ENCODE measurements at places on chromosomes 7 and 10. TPM values are rescaled to one million over a fixed set of nuclear protein-coding genes. Genes with fewer than 3 reads are reported as not detected.
A peak's percentile ranks its signal among the peaks of the same experiment; 100 is the strongest.

GRCh38 chr7:85065888-85066485, 120.9 kb downstream of the SEMA3D start:
- peaks cover 7% of the 10 kb centered on the region for H3K27me3 ChIP-seq
- DNase-seq = no peak
- no peak overlapping the region for H3K27ac ChIP-seq

DNA sequence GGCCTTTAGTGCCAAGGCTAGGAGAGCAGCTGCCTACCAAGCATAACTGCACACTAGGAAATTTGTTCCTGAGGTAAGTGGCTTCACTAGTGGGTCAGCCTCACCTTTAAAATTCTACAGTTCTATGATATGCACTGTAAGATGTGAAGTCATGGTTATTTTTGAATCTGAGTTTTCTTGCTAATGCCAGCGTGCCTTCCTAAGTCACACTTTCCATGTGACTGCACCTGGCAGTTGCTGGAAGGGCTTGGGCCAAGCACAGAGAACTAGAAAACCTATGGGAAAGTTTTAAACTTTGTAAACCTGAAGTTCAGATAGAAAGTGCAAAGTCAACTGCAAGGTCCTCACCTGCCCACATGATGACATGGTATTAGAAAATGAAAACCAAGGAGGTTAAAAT, 42.5 kb downstream of the STEAP1B start:
- DNase-seq = no peak
- H3K4me1 ChIP-seq = peaks cover 2% of the 10 kb centered on the region
- peaks cover 20% of the 10 kb centered on the region for H3K27me3 ChIP-seq
- no peak overlapping the region for H3K27ac ChIP-seq

- no peak overlapping the region for H3K27ac ChIP-seq
- H3K4me3 ChIP-seq = no peak overlapping the region
- no peak for DNase-seq
- peaks cover 53% of the 10 kb centered on the region for H3K27me3 ChIP-seq
- no peaks in the 10 kb centered on the region for H3K36me3 ChIP-seq
These were observed 2.8 kb downstream of the WNT16 start for GRCh38 chr7:121331574-121331973.

- peaks cover 13% of the 10 kb centered on the region for H3K4me1 ChIP-seq
- H3K27ac ChIP-seq = no peak overlapping the region
- H3K4me3 ChIP-seq = no peak overlapping the region
- peaks cover 36% of the 10 kb centered on the region for H3K27me3 ChIP-seq
- DNase-seq = no peak
These were observed 60.9 kb downstream of the ANKRD7 start for GRCh38 chr7:118285358-118285757.

DNA sequence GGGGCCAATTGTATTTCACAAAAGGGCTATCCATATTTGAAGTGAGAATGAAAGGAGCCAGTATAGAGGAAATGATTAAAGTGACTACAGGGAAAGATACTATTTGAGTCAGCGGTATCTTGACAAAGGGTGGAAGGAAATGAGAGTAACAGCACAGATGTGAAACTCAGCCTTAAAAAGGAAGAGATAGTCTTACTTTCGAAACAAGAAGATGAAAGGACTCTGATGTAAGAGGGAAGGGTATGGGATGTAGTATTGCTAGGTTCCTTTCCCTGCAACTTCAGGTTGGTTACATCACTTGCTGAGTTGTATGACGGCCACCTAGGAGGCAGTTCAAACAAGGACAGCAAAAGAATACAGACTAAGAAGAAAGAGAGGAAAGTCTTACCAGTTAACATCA, 13.7 kb downstream of the CISD1 start:
- H3K36me3 ChIP-seq = peaks cover 34% of the 10 kb centered on the region
- peak overlapping the region; percentile 22 for H3K27ac ChIP-seq
- H3K4me1 ChIP-seq = peaks cover 20% of the 10 kb centered on the region
- no peak for DNase-seq
- no peaks in the 10 kb centered on the region for H3K27me3 ChIP-seq
- H3K4me3 ChIP-seq = no peak overlapping the region

DNA sequence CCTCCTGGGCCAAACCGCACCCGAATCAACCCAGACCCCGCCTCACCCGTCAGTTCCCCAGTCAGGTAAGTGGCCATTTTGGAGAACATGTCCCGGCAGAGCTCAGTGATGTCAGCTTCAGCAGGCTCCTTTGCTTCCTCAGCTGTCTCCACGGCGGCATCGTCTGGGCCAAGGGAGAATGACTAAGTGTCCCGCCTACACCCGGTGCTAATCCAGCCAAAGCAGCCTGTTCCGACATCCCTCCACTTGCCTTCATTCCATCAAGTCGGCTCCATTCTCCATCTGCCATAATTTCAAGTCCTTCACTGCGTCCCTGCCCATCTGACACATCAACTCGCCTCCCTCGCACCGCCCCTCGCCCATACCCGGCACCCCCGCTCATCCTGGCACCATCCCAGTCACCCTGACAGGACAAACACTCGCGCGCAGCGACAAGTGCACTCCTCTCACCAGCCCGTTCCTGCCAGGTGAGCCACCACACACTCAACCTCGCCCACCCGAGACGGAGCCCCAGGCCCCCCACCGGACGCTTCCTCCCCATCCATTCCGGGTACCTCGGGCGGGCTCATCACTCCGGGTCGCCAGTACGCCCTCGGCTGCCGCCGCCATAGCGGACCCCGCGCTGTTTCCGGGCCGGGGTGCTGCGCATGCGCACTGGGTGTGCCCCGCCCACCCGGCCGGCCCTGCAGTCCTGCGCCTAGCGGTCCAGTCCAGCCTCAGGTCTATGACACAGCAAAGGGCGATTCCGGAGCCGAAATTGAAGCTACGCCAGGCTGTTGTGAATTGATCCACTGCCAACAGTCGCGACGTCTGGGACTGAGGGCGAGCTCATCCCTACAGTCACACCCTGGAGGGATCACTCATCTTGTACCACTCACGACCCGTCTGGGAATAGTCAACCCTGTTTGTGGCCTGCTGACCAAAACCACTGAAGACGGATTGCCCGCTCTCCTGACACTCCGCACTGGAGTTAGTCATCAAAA, at the start of gene BLOC1S2:
Gene BLOC1S2, minus strand, starts transcription at position 630 of the 983 bp plus-strand sequence. Its CDS starts 21 bp downstream, at position 609.
- H3K36me3 ChIP-seq = peaks cover 5% of the 10 kb centered on the region
- peaks cover 19% of the 10 kb centered on the region for H3K4me1 ChIP-seq
- peak; percentile 86 for DNase-seq
- H3K27ac ChIP-seq = peak within 1 kb of the TSS; percentile 99
- peak within 1 kb of the TSS; percentile 99 for H3K4me3 ChIP-seq
- H3K27me3 ChIP-seq = no peaks in the 10 kb centered on the region

- no peak for DNase-seq
- peak overlapping the region; percentile 82 for H3K27ac ChIP-seq
- H3K4me3 ChIP-seq = peak overlapping the region; percentile 68
- H3K27me3 ChIP-seq = no peaks in the 10 kb centered on the region
- peaks cover 76% of the 10 kb centered on the region for H3K4me1 ChIP-seq
- peaks cover 13% of the 10 kb centered on the region for H3K36me3 ChIP-seq
These were observed 24.9 kb upstream of the CARD11 start for GRCh38 chr7:3068530-3068929.

- H3K36me3 ChIP-seq = peaks cover 51% of the 10 kb centered on the region
- DNase-seq = no peak
- H3K4me1 ChIP-seq = peaks cover 84% of the 10 kb centered on the region
These were observed at the start of gene GIMAP2 for GRCh38 chr7:150685219-150686029. GIMAP2 (plus strand) TSS chr7:150685706; CDS start chr7:150687060, 1,354 bp downstream.

GRCh38 chr10:6607778-6608177, 27.7 kb upstream of the PRKCQ start:
- no peaks in the 10 kb centered on the region for H3K27me3 ChIP-seq

- peaks cover 4% of the 10 kb centered on the region for H3K36me3 ChIP-seq
- no peak for DNase-seq
- H3K4me3 ChIP-seq = no peak overlapping the region
- no peak overlapping the region for H3K27ac ChIP-seq
- no peaks in the 10 kb centered on the region for H3K4me1 ChIP-seq
These were observed 137.3 kb downstream of the SDK1 start for GRCh38 chr7:3438352-3438751.

DNA sequence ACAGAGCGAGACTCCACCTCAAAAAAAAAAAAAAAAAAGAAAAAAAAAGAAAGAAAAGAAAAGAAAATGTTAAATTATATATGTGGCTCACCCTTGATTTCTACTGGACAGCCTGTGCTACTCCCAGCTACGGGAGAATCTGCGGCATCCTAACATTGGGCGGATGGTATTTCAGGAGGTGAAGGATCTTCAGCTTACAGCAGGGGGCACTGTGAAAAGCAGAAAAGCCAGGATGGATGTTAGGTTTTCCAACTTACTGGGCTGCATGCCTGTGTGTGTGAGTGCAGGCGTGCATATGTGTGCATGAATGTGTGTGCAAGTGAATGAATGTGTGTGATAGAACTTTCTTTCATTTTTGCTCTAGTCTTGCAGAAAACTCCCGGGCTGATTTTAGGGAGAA, 1066.5 kb downstream of the TYW1 start:
- DNase-seq = no peak
- H3K4me3 ChIP-seq = no peak overlapping the region
- no peak overlapping the region for H3K27ac ChIP-seq
- no peaks in the 10 kb centered on the region for H3K4me1 ChIP-seq
- H3K36me3 ChIP-seq = no peaks in the 10 kb centered on the region

GRCh38 chr7:117385363-117386109, 41.8 kb downstream of the ASZ1 start:
- H3K4me3 ChIP-seq = no peak overlapping the region
- H3K36me3 ChIP-seq = peaks cover 13% of the 10 kb centered on the region
- no peaks in the 10 kb centered on the region for H3K27me3 ChIP-seq

DNA sequence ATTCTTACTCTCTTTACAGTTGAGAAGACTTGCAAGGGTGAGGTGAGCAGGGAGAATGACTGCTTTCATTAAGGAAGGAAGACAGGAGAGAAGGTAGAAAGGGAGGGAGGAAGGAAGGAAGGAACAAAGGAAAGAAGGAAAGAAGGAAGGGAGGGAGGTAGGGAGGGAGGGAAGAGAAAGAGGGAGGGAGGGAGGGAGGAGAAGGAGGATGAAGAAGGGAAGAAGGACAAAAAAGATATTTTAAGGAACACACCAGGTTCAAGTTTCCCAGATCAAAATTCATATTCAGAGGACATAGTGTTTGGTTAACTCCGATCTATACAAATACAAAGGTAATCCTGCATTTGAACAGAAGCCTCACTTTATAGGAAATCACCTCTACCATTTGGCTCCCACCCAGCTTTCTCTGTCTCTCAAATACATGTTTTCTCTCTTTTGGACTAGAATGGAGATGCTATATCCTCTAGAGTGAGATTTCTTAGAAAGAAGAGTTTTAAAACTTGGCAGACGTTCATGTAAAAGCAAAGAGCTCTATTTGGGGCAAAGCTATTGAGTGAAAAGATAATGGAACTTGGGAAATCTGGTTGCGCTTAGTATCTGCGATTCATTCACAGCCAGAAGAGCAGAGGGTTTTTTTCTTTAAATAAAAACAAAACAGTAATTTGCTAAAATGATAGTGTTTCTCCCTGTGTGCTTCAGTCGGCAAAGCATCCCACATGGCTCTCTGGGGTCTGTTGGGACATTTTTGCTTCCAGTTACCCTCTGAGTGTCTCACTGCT, 261.9 kb upstream of the LYZL1 start:
- no peaks in the 10 kb centered on the region for H3K4me1 ChIP-seq
- no peak overlapping the region for H3K4me3 ChIP-seq
- H3K36me3 ChIP-seq = no peaks in the 10 kb centered on the region
- DNase-seq = no peak
- H3K27ac ChIP-seq = no peak overlapping the region
- H3K27me3 ChIP-seq = peaks cover 12% of the 10 kb centered on the region

DNA sequence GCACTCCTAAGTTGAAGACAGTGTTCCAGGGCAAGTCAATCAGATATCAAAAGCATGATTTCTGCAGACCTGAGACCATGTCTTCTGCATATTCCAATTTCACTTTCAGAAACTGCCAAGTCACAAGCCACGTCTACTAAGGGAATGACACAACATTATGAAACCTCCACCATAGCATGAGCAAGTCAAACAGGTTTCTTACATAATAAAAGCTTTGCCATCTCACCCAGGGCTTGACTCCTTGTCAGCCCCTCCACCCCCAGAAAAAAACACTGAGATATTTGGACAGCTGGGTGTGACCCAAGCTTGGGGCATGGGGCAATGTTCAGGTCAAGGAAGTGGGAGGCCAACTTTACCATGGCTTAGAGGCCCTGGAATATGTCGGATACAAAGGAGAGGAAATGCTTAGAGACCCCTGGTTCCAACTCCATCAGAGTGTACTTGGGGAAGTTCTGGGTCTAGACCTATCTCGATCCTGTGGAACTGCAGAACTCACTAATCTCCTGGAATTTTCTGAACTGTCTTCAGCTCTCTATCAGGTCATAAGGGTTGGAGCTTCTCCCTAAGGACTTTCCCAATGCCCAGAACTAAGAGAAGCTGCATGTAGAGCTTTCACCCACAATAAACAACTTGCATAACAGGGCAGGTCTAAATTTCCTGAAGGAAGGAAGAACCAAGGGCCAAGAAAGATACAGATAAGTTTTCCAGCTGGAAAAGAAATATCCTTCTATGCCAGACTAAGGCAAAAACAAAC, 80.6 kb upstream of the NAMPT start:
- no peak for DNase-seq
- H3K27ac ChIP-seq = no peak overlapping the region
- peaks cover 14% of the 10 kb centered on the region for H3K27me3 ChIP-seq
- no peak overlapping the region for H3K4me3 ChIP-seq
- H3K36me3 ChIP-seq = no peaks in the 10 kb centered on the region
- no peaks in the 10 kb centered on the region for H3K4me1 ChIP-seq

DNA sequence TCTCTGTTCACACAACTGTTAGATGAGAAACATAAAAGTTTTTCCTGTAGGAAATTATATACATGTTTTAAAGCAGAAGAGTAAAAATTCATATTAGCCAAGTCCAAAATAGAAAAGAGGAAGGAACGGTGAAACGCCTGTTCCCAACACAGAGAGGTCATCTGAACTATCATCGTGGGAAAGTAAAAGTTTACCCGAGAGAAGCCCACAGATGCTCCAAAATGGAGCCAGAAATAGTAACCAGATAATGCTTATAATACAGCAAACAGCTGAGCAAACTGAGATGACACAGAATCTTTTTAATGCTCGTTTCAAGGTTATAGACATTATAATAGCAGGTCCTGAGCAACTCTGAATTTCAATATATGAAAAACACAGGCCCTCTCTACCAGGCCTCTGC, 24.5 kb downstream of the FRMD4A start:
- H3K36me3 ChIP-seq = no peaks in the 10 kb centered on the region
- H3K4me3 ChIP-seq = no peak overlapping the region
- H3K27me3 ChIP-seq = peaks cover 5% of the 10 kb centered on the region
- H3K27ac ChIP-seq = no peak overlapping the region
- DNase-seq = no peak

DNA sequence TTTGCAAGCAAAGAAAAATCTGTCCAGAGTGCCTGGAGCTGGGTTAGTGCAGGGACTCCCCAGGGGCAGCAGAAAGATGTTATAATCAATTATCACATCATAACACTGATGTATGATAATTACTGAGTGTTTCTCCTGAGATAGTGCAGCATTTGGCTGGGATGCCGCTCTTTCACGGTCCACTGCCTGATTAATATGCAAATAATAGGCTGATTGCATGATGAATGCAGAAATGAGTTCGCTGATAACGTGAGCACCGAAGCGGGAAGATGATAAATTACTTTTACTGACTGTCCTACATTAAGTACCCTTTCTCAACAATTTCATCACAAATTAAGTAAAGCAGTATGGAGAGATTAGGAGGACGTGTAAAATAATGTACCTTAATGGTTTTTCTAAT, 71.4 kb upstream of the SH2B2 start:
- H3K27ac ChIP-seq = no peak overlapping the region
- H3K4me1 ChIP-seq = no peaks in the 10 kb centered on the region
- DNase-seq = no peak
- H3K27me3 ChIP-seq = no peaks in the 10 kb centered on the region

ZNF365 gene
- total RNA-seq = not detected

HACD1 gene
- 1.4 TPM for total RNA-seq

AKR1D1 gene
- not detected for total RNA-seq

NUTM2E gene
- 0.96 TPM for total RNA-seq

NRAP gene
- not detected for total RNA-seq

LMOD2 gene
- total RNA-seq = not detected

TRIL gene
- total RNA-seq = not detected

AKR1C2 gene
- not detected for total RNA-seq
